Stimulated activated CD4-positive, alpha-beta T cell treated with anti-CD3 and anti-CD28 coated beads, Interleukin-4, amount 100 ng/mL, for 1 hour (primary cell): ENCODE measurements at places on chromosomes 12 and 14.
A peak's percentile ranks its signal among the peaks of the same experiment; 100 is the strongest.

GRCh38 chr12:52338241-52338960 lies 17.2 kb upstream of the KRT83 start:
- no peak for DNase-seq

- DNase-seq, result no peak
These were observed 30.3 kb downstream of the KITLG start for GRCh38 chr12:88549929-88550328.

GRCh38 chr14:93734086-93734822 lies 54.0 kb downstream of the PRIMA1 start:
- no peak for DNase-seq

GRCh38 chr14:104007121-104007520 lies 64.8 kb upstream of the RD3L start:
- no peak for DNase-seq

DNA sequence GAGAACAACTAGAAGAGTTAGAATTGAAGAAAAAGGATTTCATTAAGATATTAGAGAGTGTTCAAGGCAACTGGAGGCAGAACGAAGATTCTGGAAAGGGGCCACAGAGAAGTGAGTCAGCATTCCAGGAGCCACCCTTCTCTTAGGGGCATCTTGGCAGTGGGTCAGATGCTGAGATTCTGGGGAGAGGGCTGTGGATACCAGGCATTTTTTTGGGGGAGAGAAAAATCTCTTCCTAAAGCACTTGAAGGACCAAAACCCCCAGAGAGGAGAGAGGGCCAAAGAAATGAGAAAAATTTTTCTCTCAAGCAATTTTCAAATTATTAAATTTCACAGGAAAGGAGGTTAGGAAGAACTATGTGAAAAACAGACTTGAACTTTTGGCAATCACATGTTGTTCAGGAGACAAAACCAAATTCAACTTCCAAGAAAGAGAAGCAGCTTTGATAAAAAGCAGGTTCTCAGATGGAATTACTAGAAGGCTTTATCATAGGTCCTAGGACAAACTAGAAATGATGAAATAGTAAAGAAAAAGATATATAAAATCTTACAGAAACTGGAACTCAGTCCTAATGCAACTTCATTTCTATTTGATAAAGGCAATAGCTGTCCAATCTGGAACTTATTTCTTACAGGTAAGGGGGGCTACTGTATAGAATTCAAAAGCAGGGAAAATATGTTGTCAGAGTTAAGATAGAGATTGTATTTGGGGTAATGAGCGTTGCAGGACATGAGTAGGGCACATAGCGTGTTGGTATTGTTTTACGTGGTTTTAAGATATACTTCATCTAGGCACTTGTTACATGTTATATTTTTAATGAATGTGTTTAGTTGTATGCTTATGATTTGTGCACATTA lies 1.1 kb upstream of the CLEC2D start:
- DNase-seq, result no peak

DNA sequence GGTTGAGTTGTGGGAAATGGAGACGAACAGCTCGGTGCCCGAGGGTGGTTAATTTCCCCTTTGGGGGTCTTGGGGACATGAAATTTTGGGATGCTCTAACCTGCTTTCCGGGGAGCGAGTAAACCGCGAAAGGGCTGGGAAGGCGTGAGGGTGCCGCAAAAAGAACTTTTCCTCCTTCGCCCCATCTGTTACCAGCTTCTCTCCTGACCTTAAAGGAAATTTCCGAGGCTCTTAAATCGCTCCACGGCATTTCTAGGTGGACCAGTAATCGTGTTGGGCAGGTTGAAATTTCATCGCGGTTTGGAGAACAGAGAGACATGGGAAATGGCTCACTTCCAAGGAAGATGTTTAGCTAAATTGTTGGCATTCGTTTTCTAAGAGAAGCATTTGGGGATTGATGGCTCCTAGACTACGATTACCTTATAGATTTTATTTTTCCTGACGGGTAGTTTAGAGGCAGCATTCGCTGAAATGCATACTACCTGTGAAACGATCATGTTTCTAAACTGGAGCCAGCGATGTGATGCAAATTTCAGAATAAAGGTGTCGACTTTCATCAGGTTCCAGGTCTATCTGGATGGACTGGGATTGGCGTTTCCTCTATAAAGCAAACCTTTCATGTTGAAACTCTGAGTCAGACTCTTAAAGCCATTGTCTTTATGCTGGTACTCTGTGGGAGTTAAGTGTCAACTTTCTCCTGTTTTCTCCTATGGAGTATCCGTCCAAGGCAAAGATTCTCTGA lies 414.5 kb downstream of the PCNX1 start:
- no peak for DNase-seq

- peak; percentile 13 for DNase-seq
These were observed 88.8 kb downstream of the GALNT8 start for GRCh38 chr12:4809013-4809448.

- no peak for DNase-seq
These were observed 1322.3 kb upstream of the TMEM132C start for GRCh38 chr12:126944684-126945083.

- no peak for DNase-seq
These were observed 373.1 kb downstream of the SOX5 start for GRCh38 chr12:23576372-23576771.

DNA sequence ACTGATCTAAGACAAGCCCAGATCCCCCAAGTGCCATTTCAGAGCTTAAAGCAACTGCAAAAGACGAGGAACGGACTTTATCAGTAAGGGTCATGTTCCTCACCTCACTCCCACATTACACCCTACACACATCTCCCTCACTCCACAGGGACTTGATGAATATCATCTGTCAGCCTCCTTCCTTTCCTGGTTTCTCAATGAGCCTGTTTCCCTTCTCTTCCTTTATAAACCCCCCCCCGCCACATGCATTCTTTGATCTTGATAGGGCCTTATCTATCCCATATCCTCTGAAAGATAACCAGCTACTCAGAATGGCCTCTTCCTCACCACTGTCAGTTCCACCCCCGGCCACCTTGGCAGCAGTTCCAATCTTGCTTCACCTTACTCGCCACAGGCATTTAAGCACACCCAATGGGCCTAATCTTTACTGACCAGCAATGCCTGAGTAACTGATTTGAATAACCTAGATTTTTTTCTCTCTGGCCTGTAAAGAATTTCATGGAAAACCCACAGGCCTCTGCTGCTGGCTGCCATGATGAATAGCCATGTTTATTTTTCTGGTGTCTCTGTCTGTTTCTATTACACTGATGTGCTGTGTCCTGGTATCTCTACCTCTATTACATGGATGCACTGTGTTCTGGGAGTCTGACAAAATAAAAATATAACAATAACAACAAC lies 138.7 kb downstream of the PHLDA1 start:
- DNase-seq, result no peak

DNA sequence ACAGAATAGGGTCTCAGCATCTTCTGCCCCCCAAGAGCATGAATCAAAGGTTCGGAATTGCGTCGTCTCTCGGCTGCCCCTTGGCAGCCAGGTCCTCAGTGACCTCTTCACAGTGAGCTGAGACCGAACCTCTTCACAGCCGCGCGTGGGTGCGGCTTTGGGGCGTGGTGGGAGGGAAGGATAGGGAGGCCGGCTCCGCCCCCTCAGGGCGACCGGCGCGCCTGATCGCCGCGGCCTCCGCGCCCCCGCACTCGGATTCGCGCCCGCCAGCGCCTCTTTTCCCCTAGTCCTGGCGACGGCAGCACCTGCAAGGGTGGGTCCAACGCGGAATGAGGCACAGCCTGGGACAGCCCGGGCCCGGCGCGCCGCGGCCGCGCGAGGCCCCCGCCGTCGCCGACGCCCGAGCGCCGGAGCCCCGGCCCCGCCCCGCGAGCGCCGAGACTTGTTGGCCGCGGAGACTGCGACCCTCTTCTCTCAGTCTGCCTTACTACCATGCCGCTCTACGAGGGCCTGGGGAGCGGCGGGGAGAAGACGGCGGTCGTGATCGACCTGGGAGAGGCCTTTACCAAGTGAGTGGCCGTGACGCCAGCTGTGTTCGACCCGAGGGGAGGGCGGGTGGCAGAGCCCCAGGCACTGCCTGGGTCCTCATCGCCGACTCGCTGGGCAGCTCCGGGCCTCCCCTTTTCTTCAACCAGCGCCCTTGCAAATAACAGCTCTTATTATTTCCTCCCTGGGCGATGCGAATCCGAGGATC lies at the start of gene ACTR10:
Gene ACTR10, plus strand, starts transcription at position 424 of the 754 bp plus-strand sequence. Its CDS starts 69 bp downstream, at position 493.
- peak; percentile 88 for DNase-seq

DNA sequence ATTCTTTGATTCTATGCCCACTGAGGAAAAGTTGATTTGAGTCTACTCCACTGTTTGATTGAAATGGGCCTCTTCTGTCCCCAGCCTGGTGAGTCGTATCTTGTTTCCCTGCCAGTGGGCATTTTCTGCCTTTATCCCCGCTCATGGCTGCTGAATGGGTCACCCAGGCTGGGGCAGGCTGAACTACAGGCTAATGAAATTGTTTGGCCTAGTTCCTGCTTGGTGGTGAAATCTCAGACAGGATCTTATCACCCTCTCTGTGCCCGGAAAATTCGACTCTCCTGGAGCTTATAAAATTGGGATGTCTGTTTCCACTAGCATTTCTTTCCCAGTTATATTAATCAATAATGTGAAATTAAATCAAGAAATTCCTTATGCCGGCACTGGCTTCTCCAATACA lies 65.0 kb downstream of the CHST11 start:
- no peak for DNase-seq

DNA sequence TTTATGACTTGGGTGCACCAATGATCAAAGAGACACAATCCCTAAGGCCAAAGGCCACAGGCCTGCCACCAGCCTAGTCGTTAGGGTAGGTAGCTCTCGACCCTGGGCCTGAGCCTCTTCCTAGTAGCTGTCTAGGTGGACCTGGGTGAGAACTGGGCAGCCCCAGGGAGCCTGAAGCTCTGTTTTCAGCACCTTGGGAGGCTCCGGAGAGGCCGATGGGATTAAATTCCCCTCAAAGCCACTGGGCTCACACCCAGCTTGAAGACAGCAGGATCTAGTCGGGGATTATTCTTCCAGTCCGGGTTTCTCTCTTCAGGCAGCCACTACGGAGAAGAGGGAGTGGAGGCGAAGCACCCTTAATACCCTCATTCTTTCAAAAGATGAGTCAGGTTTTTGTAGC lies 79.8 kb downstream of the TMEM260 start:
- DNase-seq, result no peak

DNA sequence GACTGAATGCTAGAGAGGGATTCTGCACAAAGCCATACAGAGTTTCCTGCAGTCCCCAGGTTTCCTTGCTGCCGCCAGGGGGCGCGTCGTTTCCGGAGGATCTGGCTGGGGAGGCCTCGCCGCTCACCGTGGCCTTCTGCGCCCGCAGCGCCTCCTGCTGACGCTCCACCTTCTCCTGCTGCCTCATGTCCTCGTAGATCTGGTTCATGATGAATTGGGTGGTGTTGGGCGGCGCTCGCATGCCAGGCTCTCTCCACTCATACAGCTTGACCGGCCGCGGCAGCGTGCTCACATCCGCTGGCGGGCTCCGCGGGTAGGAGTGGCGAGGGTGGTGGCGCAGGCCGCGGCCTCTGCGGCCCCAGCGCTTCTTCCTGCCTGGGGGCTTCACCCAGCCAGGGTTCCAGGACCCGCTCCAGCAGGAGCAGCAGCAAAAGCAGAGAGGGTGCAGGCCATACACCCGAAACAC lies 987 bp downstream of the CCER1 start:
- DNase-seq, result peak; percentile 19
